Activated CD8-positive, alpha-beta memory T cell treated with anti-CD3 and anti-CD28 coated beads for 1 hour (primary cell): ENCODE measurements at places on chromosomes 4 and X.

DNA sequence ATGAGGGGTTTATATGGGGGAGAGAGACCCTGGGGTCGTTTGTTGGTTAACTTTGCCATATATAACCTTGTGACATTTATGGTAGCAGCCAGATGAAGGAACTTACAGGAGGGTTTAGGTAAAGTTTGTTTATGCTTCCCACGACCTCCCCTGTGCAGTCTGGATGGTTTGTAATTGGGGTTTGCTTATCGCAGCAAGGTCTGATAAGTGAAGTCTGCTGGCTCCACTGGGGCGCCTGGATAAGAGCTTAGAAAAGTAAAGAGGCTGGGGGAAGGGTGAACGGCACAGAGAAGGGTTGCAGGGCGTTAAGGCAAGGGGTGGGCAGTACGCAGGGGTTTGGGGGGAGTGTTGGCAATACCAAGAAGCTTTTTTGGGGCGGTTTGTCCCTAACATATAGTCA, 98.7 kb downstream of the KDM6A start:
- no peak for DNase-seq

GRCh38 chr4:48778431-48779094, 1.5 kb downstream of the FRYL start:
- no peak for DNase-seq

DNA sequence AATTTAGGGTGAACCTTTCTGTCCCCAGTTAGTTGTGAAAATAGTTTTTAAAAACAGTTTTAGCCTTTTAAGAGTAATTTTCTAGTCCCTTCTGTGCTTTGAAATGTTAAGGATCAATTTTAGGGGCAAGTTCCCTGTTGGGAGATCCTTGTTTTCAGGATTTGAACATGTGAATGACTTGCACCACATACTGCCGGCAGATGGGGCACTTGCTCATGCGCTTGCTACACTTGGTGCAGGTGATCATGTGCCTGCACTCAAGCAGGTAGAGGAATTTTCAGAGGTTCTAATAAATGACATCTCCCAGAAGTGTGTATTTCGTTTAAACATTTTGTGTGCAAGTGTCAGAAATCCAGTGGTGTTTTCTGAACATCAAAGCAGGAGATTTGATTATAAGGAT, 195.9 kb downstream of the CHM start:
- DNase-seq = no peak

GRCh38 chrX:144946666-144947065, 300.6 kb upstream of the SPANXN1 start:
- DNase-seq = no peak

GRCh38 chr4:133130171-133130570, 18.9 kb upstream of the PCDH10 start:
- DNase-seq = no peak

- no peak for DNase-seq
Observed at GRCh38 chrX:65696613-65697012, 29.2 kb downstream of the MSN start.

DNA sequence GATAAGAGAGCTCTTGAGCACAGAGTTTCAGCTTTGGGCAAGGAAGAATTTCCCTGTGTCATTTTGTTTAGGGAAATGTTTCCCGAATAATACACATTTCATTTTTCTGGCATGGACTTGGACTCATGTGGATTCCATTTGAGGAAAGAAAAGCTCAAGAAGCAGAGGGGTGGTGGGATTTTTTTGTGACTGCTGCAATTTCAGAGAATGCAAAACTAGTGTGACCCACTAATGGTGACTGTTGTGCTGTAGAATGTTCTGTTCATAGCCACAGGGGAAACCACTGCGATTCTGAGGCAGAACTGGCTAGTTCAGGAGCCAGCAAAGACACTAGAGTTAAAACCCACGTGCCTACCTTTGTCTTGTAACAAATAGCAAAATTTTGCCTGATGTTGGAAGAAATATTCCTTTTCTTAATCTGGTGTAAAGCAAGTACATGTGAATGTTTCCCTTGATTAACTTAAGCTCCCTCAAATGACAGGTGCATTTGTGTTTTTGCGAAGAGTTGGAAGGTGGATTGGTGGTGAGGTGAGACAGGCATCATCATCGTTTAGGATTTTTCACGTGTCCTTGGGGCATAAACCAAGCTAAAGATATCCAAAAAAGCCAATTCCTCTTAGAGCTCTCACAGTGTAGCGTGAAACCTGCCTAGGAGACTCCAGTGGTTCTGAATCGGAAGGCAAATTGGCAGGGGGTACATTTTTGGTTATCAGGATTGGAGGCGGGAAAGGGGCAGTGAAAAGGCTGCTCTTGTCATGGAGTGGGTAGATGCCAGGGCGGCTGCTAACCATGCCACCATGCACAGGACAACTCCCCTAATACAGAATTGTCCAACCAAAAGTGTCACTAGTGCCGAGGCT, 38.0 kb upstream of the FAM9C start:
- no peak for DNase-seq

GRCh38 chrX:144006811-144007210, 122.9 kb downstream of the UBE2NL start:
- no peak for DNase-seq
